H4 (cell line): ENCODE measurements at places on chromosomes 6 and 20. TPM values are rescaled to one million over a fixed set of nuclear protein-coding genes. Genes with fewer than 3 reads are reported as not detected.

DNA sequence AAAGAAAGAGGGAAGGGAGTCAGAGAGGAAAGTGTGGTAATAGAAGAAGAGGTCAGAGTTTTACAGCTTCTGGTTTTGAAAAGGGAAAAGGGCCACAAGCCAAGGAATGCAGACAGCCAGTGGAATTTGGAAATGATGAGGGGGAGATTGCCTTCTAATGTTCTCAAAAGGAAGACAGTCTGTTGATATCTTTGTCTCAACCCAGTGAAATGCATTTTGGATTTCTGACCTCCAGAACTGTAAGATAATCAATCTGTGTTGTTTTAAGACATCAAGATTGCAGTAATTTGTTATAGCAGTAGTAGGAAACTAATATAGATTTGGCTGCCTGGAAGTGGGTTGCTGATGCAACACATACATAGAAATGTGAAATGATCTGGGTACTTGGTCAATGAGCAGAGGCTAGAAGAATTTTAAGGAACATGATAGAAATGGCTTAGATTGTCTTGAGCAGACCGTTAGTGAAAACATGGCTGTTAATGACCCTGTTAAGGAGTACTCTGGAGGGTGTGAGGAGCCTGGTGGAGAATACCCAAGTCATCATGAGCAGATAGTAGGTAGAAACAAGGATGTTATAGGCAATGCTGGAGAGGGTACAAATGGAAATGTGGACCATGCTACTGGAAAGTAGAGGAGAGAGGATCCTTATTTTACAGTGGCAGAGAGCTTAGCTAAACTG lies 255.8 kb upstream of the RAB32 start:
- DNase-seq: no peak

DNA sequence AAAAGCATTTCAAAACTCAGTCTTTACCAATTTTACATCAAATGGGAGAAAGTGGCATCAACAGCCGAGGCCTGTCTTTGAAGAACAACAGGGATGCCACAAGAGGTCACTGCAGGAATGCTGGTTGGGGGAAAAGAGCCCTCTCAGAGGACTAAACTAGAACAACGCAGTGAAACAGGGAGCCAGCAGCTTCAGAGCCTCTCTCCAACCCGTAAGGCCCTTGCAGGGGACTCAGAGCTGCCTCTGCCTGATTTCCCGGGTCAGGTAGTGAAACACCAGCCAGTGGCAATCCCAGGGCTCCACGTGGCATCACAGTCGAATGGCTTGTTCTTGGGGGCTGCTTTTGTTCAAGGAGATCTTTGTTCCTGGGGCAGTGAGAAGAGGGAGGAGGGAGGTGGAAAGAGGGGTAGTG lies 55.0 kb upstream of the KCNK16 start:
- peak; percentile 84 for DNase-seq

DNA sequence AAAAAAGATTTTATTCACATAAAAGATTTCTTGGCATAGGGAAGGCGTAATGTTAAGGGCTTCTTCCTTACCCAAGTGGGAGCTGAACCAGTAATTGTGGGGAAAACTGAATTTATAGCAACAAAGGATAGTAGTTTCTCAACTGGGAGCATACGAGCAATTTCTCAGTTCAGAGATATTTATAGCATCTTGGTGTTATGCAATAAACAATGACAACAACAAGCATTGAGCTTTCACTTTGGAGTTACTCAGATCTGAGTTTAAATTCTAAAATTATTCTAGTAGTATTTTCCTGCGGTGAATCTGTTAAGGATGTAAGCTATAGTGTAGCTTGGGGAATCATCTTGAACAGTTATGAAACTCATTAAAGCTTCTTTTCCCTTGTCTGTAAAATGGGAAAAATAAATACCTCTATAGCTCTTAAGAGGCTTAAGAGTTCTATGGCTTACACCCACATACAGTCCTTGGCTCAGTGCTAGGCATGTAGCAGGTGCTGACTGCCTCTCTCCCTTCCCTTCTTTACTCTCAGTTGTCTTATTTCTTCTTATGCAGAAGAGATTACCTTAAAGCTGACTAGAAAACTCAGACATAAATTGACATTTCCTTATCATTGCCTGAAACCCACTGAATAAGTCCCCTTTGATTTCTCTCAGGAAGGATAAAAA lies 58.8 kb downstream of the SAMD5 start:
- DNase-seq: no peak

DNA sequence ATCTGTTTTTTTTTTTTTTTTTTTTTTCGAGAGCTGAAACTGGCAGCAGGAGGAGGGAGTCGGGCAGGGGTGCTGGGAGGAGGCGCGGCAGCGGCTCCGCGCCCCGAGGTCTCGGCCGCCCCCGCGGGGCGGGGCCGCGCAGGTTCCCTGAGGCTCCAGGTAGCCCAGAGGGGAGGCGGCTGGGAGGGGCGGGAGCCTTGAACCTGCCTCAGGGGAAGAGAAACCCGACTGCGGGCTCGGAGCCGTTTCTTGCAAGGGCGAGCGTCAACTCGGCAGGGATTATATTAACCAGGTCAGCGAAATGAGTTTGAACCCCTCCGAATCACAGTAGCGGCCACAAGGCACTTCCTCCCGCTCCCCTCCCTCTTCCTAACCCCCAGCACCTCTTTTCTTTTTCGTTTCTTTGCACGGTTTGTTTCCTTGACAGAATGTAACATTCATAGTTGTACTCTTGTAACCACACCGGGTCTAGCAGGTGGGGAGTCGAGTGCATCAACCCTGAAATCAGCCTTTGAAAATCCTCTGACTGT lies 2.0 kb downstream of the MYB start:
- DNase-seq: no peak

DNA sequence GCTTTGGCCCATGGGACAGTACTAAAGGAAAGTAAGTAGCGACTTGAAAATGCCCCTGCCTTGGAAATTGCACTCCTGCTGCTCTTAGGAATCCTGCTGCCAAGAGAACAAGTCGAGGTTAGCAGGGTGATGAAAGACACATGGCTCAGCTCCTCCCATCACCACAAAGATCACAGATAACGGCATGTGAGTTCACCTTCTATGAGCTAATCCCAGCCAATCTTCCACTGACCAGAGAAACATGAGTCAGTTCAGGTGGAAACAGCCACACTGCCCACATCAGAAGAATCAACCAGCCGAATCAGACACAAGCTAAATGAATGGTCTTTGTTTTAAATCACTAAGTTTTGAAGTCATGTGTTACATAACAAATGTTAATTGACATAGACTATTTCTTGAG lies 106.3 kb downstream of the PRKN start:
- DNase-seq: peak; percentile 29

- no peak for DNase-seq
Measured at GRCh38 chr6:11368760-11369159, 136.3 kb upstream of the NEDD9 start.

DNA sequence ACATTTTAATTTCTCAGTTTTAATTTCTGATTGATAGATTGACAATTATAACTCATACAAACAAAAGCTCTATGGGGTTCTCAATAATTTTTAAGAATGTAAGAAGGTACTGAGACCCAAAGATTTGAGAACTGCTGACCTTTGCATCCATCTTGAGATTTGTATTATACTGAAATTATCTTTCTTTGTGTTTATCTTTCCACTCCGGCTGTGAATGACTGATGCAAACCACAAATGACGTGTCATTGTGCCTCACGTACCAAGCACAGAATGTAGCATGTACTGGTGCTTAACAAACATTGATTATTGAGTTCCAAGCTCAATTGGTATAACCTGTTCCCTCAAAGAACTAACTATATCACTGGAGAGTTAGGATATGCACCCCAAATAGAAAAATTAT lies 152.1 kb upstream of the SMLR1 start:
- DNase-seq: peak; percentile 23

DNA sequence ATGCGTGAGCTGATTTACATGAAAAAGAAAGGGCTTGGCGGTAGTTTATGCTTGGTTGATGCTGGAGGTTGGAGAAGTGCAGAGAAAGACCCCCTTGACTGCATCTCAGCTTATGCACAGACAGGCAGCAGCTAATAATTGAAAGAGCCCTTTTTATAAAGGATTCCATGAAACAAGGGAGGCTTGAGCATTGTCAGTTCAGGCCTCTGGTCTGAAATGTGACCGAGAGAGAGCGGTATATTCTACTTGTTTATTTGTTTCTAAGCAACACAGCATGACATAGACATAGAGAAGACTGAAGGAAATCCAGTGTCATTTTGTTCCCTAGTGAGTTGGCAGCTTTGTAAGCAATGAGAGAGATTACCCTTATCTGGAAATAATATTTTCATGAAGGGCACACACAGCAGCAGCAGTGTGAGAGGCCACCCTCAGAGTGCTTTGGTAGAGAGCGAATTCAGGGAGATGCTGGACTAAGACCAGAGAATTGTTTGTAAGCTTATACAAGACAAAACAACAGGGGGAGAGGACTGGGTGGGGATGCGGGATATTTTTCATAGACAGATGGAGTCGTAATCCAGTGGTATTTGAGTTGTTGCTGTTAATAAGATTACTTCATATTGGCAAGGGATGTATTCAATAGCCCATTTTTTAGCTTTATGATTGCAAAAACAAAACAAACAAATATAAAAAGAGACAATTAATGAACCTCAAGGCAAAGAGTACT lies 34.6 kb upstream of the LAMA2 start:
- DNase-seq: no peak

GRCh38 chr6:149503276-149503675 lies 18.5 kb upstream of the ZC3H12D start:
- DNase-seq: no peak

DNA sequence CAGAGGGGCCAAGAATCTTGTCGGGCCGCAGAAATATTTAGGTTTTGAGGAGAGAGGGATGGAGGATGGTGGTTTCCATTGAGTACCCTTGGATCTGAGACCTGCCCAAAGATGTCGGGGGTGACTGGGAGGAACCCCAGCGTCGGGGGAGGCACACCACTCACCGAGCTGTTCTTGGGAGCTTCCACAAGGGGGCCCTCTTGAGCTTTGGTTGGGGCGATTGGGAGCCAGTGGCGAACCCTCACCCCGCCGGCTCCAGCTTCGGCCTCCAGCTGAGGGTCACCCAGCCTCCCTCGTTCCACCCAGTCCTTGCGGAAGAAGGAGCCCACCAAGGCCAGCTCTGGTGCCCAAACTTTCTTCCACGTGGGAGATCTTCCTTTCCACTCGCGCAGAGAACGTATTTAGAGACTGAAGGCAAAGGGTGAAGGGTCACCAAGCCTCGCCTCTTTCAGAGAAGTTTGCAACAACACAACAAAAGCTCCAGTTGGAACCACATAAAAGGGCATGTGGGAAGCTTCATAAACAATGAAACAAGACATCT lies 33.6 kb downstream of the APCDD1L start:
- DNase-seq: no peak

DNA sequence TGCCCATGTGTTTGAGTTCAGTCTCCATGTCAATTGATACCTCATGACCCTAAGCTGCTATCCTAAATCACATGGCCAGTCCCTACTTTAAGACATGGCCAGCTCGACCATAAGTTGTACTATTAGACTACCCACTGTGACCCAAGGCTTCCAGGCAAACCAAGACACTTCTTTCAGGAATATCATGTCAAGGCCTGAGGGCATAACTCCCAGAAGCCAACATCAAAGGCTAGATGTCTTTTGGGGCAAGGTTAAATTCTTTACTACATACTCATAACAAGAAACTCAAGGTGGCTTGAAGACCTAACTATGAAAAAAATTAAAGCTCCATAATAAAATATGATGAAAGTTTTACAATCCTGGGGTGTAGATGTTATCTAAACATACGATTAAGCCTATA lies 228.3 kb upstream of the PRND start:
- DNase-seq: no peak

- no peak for DNase-seq
Measured at GRCh38 chr6:140051521-140052512, 677.4 kb upstream of the CITED2 start.

- no peak for DNase-seq
Measured at GRCh38 chr6:13710552-13711323, 897 bp downstream of the RANBP9 start.

DNA sequence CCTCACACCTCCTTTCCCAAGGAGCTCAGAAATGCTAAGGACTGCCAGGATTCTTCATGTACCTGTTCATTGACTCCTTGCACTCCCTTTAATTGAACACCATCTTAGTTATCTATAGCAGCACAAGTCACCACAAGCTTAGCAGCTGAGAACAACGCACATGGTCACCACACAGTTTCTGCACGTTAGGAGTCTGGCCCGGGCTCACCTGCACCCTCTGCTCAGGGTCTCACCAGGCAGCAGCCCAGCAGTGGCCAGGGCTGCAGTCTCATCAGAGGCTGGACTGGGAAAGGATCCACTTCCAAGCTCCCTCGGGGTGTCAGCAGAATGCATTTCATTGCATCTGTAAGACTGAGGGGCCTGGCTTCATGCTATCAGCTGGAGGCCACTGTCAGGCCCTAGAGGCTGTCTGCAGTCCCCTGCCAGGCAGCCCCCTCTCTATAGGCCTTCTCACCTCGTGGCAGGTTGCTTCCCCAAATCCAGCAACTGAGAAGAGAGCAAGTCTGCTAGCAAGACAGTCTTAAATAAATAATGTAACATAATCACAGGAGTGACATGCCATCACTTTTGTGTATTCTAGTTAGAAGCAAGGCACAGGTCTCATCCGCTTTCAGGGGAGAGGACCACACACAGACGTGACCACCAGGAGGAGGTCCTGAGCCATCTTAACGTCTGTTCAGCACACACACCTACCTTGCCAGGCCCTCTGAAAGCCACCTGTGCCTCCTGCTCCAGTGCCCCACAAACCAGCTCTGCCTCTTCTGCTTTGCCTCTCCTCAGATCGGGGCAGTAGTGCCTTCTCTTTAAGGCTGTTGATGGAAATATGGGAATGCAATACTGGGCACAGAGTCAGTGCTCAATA lies 165.2 kb upstream of the CST7 start:
- no peak for DNase-seq

GRCh38 chr6:161109366-161109765 lies 117.8 kb downstream of the MAP3K4 start:
- DNase-seq: no peak

The NUDT3 gene
- total RNA-seq: 8.1 and 11.5 TPM in 2 replicates

The ECT2L gene
- not detected in 2 replicates for total RNA-seq

The TGM2 gene
- 7.0 and 7.1 TPM in 2 replicates for total RNA-seq

The ADGRB3 gene
- total RNA-seq: 0.79 and 1.1 TPM in 2 replicates

The APOM gene
- total RNA-seq: 0.91 and 1.1 TPM in 2 replicates

The WFDC10B gene
- total RNA-seq: not detected in 2 replicates

The LY6G6D gene
- not detected in 2 replicates for total RNA-seq

The ZNF165 gene
- total RNA-seq: 0.16 and 1.2 TPM in 2 replicates
